Activated CD8-positive, alpha-beta memory T cell treated with anti-CD3 and anti-CD28 coated beads for 1 hour (primary cell): ENCODE measurements at places on chromosomes 7 and 10.

GRCh38 chr10:79097021-79097872 lies 28.5 kb downstream of the ZMIZ1 start:
- DNase-seq, result no peak

- DNase-seq, result no peak
Measured at GRCh38 chr10:571166-571565, 118.3 kb downstream of the DIP2C start.

DNA sequence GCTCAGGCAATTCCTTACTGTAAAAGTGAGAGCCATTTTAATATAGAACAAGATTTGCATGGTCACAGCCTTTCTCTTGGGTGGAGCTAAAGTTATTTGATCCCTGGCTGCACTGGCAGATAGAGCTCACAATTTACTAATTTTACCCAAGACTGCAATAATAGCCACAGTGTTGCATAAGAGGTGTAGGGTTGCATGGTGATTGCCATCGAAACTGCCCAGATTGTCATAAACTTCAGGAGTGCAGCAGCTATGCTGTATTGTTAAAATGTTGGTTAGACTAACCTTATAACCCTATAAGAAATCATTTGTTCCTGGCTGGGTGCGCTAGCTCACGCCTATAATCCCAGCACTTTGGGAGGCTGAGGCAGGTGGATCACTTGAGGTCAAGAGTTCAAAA lies 50.0 kb downstream of the VCL start:
- no peak for DNase-seq

- DNase-seq, result no peak
Measured at GRCh38 chr7:144403649-144404061, at the start of gene NOBOX. TSS of gene NOBOX (minus strand) at chr7:144403693.

GRCh38 chr10:11086177-11086840 lies 68.6 kb downstream of the CELF2 start:
- no peak for DNase-seq

DNA sequence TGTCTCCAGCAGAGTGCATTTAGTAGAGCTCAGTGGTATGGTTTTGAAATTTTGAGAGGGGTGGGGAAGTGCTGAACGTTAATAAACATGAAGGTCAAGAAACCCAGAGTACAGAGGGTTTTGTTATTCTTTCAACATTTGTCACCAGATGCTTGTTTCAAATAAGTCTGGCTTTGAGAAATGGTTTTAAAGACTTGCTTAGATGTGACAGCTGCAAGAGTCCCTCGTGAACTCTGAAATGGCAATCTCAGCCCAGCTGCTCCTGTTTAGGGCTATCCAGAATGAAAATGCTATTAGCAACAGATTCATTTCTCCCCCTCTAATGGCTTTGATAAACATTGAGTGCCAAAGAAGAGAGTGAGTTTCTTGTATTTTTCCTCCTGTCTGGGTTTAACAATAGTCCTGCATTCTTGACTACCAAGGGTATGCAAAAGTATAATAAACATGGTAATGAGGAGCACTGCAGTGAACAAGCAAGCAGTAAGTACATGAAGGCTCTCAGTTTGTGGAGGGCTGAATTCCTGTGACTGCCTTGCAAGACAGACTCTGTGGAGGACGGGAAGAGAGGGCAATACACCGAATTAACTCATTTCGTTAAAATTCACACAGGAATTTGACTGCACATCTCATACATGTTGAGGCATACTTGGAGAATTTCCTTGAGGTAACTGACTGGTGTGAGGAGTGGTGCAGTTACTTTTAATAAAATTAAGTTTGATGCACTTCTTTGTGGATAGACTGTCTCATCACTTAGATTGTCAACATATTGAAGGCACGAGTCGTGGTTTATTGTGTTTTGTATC lies 490.9 kb downstream of the REEP3 start:
- no peak for DNase-seq

- DNase-seq, result no peak
Measured at GRCh38 chr10:96025566-96025965, 17.8 kb upstream of the CCNJ start.

GRCh38 chr10:97574374-97575126 lies 2.0 kb downstream of the ANKRD2 start:
- DNase-seq, result no peak

- DNase-seq, result no peak
Measured at GRCh38 chr7:100053215-100053614, 3.6 kb downstream of the ZSCAN21 start.

DNA sequence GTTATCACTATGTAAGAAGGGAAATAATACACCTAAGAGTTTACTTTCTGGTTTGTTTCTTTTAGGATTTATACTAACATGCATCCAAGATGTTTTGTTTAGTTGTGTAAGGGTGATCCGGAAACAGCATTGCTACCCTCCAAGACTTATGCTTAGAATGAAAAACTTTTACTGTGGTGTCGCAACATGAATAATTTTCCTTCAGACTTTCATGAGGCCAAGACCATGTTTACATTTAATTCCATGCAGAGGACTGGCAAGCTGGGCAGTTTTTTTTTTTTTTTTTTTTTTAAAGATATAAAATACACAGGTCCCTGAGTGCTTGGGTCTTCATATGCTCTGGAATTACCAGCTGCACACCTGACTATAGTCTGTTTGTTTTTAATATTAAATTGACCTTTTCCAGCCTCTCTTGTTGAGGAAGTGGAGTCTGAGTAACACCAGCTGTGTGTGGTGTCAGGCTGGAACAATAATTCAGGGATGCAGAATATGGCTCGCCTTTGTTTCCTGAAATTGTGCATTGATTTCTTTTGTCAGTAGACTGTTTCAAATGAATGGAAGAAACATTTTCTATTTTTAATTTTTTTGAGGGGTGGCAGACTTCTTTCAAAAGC lies 81.7 kb downstream of the ST7 start:
- DNase-seq, result no peak

GRCh38 chr7:148914208-148914777 lies 30.2 kb upstream of the EZH2 start:
- DNase-seq, result no peak

- no peak for DNase-seq
Measured at GRCh38 chr10:9596368-9596920, 1421.2 kb upstream of the CELF2 start.

GRCh38 chr7:84847790-84848189 lies 339.1 kb downstream of the SEMA3D start:
- no peak for DNase-seq

DNA sequence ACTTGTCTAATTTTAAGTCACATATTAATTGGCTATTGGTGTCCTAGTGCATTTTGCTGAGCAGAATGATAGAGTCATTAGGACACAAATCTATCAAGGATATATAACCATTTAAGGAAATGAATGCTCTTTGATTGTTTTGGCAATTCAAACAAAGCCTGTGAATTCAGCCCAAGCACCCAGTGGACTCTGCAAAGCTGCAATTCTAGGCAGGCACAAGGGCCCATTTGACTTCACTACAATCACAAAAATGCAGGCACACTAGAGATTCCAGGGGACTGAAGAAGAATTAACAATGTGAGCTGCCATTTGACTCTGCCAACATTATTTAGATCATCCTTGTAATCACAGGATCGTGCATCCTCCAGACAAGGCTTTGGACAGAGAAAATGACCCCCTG lies 544.2 kb upstream of the PHF14 start:
- DNase-seq, result no peak

DNA sequence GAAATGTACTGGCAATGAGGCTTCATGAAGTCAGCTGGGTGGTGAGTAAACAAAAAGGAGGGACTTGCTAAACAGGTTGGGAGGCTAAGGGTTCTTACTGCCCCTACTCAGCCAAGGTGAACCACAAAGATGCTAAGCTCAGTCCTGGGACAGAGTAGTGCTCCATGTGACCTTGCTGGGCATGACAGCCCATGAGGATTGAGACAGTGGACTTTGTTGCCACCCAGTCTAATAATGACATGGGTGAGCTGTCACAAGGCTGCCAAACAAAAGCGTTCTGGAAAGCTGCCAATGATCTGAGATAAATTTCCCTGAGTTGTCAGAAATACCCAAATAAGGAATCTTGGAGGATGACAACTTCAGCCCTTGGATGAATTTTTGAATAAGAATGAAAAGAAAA lies 75.2 kb downstream of the CLEC2L start:
- DNase-seq, result no peak

GRCh38 chr10:7255517-7255916 lies 155.3 kb downstream of the SFMBT2 start:
- DNase-seq, result no peak

DNA sequence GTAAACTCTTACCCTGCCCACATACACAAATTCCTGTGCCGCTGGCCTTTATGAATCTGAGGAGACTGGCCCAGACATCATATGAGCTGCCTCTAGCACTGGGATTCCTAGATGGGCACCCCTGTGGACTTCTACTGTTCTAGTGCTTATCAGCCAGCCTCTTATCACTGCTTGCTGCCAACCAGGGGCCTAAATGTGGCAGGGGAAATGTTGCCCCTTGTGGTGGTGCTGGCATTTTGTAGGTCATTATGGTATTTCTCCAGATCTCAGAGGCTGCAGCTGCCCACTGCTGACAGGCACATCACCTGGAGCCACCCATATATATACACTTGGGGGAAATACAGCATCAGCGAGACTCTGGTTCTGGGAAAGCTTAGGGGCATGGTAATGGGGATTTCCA lies 5.4 kb downstream of the SFR1 start:
- DNase-seq, result no peak

DNA sequence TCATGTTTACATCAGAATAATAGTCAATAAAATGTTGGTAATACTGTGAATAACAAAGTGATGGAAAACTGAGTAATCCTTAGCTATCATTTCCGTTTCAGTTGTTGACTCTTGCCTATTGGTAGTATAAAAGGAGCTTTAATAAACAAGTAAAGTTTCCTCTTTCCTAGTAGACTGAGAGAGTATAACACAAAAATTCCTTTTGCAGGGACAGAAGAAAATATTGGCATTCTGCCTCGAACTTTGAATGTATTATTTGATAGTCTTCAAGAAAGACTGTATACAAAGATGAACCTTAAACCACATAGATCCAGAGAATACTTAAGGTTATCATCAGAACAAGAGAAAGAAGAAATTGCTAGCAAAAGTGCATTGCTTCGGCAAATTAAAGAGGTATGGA lies 9.4 kb downstream of the KIF20B start:
- no peak for DNase-seq

- no peak for DNase-seq
Measured at GRCh38 chr7:136150311-136150710, 173.2 kb upstream of the MTPN start.

- no peak for DNase-seq
Measured at GRCh38 chr7:39083781-39084180, 106.1 kb downstream of the POU6F2 start.

GRCh38 chr7:144866189-144866588 lies 30.3 kb upstream of the TPK1 start:
- no peak for DNase-seq

- no peak for DNase-seq
Measured at GRCh38 chr10:43084812-43085211, 7.9 kb downstream of the RET start.

DNA sequence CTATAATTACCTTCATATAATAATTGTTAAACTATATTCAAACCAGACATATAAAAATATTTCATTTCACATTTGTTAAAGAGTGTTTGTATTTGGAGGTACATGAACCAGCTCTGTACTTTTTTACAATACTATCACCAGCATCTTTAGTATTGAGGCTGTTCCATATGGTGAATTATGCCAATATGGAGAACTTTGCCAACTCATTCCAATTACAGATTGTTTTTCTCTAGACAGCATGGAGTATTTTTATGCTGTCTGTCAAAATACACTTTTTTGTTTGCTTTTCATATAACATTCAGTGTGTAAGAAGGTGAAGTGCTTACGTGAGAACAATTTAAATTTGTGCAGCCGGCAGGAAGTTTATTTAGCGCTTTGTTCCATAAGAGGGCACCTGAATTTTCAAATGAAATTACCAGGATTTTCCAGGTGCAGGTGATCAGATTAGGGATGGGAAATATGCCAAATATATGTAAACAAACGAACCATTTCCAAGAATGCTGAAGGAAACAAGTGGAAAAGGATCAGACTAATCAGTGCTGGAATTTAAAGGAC lies 54.9 kb downstream of the SEMA3E start:
- no peak for DNase-seq

DNA sequence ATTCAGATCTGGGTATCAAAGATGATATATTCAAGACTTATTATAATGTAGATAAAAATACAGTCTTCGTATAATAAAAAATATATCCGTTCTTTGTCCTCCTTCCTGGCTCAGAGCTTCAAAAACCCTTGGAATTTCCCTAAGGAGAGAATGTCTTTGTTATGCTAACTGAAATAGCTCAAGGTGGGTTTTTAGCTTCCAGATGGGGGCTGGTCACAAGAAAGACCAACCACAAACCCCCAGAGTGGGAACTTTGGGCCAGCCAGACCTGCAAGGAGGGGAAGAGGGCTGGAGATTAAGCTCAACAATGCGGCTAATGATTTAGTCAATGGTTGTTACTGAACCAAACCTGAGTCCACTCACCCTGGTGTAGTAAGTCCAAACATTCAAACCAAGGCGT lies 196.4 kb downstream of the SDHAF3 start:
- DNase-seq, result no peak

DNA sequence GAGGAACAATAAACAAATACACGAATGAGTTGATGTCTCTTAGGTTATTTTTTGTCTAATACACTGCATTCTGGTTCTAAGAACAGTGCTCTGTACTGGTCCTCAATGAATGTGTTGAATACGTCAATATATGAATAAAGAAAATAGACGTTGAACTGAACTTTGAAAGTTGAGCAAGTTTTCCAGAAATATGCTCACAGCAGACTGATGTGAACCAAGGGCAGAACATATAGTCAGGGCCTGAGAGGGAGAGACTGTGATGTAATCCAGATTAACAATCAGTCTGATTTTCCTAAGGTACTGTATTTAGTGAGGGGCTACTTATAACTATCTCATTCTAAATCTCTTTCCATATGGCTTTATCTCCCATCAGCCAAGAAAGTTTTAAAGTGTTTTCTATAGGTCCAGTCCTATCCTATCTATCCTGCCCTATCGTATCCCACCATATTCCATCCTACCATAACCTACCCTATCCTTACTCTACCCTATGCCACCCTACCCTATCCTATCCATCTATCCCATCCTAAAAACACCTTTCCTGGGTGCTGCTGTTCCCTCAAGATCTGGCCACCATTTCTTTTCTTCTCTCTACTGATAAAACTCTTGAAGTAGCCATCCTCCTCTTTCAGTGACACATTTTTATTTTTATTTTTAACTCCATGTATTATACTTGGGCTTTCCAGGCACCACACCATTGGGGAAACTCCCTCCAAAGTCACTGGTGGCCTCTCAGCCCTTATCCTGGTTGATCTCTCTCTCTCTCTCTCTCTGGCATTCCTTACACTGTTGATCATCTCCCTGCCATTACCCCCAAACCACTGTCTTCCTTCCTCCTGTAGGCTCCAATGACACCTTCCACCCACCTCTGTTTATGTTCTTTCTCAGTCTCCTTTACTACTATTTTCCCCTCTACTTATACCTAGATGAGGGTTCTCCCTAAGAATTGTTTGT lies 212.3 kb upstream of the SLC26A5 start:
- DNase-seq, result no peak

- DNase-seq, result no peak
Measured at GRCh38 chr10:110698782-110699201, 54.7 kb downstream of the RBM20 start.

- no peak for DNase-seq
Measured at GRCh38 chr10:110993024-110993693, 73.8 kb downstream of the SHOC2 start.

GRCh38 chr7:157495177-157495553 lies 158.4 kb downstream of the DNAJB6 start:
- DNase-seq, result no peak
